ENCODE measurements at places on chromosomes 5 and 9.

DNA sequence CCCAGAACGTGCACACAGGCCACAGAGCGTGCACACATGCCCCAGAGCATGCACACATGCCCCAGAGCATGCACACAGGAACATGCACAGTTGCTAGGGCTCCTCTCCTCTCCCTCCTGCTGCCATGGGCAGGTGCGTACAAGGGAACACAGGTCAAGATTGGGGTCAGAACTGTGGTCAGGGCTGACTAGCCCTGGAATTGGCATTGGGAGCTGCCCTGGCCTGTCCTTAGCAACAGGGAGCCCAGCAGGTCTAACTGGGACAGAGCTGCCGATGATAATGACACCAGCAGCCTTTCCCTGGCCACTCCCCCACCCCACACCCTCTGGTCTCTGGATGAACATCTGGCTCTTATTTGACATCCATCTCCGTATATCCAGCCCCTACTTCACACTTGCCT lies 8.0 kb downstream of the PCDH1 start:
- DNase-seq, result no peak

DNA sequence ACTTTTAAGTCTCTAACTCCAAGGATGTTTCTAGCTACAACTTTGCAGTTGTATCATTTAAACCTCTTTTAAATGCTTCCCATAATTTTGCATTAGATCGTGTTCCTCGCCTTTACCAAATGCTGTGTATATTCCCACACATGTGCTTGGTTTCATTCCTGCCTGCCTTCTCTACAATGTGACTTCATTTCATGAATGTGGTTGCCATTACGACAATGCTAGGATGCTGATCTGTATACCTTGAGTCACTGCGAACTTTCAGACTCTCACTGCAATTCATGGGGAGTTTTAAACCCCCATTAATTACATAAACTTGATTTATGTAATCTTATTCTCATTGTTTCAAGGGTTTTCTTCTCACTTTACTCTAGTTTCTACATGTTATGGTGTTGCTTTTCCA lies 50.3 kb downstream of the UBE2QL1 start:
- DNase-seq, result no peak

GRCh38 chr5:40587376-40587775 lies 92.3 kb upstream of the PTGER4 start:
- no peak for DNase-seq

DNA sequence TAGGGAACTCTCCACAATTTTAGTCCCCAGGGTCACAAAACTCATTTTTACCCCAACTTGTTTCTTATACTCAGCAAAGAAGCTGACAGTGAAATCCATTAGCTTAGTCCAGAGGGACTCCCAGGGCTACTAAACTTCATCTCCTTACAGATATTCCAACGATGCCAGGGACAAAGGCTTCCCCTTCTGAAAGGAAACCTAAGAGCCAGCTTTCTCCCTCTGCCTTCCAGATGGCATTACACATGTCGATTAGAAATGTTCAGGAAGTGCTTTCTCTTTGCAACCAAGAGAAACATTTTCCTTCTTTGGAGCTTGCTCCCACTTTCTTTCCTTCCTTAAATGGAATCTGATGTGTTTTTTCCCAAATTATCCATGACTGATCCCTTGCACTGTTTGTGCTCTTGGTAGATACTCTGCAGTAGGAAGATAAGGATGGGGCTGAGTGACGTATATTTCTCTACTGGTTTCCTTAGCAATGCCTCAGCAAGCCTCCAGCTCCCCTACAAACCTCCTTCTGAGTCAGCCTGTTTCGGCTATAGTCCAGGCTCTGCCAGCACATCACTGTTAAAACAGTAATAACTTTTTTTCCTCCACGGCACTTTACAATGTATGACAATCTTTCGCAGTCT lies 43.0 kb upstream of the HTR4 start:
- peak; percentile 22 for DNase-seq

DNA sequence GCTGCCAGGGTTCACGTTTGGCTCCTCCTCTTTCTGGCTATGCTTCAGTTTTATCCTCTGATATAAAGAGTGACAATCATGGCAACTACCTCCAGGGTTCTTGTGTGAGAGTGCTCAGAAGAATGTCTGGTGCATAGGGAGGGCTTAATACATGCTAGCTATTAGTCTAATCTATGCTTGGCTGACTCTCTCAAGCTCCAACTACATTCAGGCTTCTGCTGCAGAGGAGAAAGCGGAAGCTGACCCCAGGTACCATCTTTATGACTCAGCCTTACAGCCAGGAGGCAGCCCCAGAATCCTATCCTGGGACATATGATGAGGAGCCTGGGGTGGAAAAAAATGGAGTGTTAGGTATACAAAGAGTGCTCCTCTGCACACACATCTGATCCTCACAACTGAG lies 32.1 kb upstream of the RASGRF2 start:
- no peak for DNase-seq

GRCh38 chr5:110383231-110383630 lies 343.2 kb downstream of the TMEM232 start:
- DNase-seq, result no peak

Measured in hematopoietic multipotent progenitor cell treated with erythropoietin and hydrocortisone succinate and interleukin-3 and kit ligand, for 4 days (in vitro differentiated cells).